ENCODE measurements at places on chromosomes 1 and 21.

GRCh38 chr1:202207292-202207691 lies 13.7 kb downstream of the LGR6 start:
- DNase-seq: no peak

DNA sequence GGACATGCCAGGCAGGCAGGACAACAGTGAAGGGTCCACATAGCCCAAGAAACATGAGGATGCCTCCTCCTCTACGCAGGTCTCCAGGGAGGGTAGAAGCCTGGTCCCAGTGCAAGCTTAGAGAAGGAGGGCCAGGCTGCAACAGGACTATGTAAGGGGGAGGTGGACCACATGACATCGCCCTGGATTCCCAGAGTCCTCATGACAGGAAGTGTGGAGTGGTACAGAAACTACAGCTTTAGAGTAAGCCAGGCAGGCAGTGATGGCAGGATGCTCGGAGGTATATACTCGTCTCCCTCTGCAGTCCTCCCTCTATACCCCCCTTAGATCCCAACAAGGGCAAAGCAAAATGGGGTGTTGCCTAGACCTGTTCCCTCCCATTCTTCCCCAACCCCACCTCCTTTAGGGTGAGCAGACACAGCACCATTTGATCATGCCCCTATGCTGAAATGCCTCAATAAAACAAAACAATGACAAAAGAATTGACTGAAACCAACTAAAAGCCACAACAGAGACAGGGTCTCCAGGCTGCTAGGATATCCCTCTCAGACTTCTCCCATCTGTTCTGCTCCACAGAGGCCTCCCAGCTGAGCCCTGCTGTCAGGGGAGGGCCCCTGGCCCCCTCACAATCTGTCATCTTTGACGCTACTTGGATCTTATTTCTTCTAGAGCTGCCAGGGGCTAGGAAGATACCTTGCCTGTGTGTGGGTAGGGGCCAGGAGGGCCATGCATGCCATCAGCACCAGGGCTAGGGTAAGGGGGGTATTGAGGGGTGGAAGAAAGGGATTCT lies 13.1 kb downstream of the FAM78B start:
- DNase-seq: no peak

- DNase-seq: no peak
These were observed 4.3 kb downstream of the GAS5 start for GRCh38 chr1:173863224-173864161.

DNA sequence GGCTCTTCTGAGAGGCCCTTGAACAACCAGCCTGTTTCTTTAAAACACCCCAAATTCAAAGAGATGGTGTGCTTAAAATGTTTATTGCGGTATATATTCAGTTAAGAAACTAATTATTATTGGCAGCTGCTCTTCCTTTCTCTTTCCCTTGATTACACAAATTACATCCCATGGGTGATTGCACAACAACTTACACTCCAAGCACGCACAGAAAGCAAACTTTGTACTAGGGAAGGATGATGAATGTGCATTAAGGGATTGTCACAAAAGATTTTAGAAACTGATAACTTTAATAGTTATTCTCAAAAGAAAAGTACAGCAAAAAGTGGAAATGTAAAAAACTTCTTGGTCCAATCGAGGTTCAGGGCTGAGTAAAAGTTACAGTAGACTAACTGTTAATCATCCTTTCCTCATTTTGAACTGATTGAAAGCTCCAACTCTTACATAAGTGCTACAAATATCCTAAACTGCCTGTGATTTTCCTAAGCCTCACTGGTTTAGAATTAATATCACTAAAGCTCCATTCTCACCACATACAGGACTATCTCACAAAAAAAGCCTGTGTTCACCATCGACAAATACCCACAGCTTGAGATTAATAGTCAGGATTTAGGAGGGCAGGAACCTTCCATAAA lies 153.4 kb downstream of the TTLL7 start:
- no peak for DNase-seq

- no peak for DNase-seq
These were observed 112.5 kb upstream of the KCNK2 start for GRCh38 chr1:214970016-214970415.

DNA sequence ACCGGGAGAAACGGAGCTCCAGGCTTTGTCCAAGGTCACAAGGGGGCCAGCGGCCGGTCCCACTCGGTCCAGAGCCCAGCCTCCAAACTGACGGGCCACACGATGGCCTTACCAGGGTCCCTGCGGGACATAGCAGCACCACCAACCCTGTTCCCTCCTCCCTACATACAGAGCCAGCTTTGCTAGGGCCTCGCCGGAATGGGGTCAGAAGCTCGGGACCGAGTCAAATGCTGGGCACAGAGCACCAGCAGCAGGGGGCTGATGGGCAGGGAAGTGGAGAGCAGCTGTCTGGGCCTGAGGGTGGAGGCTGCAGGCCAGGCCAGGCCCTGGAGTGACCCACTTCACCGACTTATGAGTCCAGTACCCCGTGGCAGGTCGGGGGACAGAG lies 14.9 kb upstream of the TTC39A start:
- no peak for DNase-seq

DNA sequence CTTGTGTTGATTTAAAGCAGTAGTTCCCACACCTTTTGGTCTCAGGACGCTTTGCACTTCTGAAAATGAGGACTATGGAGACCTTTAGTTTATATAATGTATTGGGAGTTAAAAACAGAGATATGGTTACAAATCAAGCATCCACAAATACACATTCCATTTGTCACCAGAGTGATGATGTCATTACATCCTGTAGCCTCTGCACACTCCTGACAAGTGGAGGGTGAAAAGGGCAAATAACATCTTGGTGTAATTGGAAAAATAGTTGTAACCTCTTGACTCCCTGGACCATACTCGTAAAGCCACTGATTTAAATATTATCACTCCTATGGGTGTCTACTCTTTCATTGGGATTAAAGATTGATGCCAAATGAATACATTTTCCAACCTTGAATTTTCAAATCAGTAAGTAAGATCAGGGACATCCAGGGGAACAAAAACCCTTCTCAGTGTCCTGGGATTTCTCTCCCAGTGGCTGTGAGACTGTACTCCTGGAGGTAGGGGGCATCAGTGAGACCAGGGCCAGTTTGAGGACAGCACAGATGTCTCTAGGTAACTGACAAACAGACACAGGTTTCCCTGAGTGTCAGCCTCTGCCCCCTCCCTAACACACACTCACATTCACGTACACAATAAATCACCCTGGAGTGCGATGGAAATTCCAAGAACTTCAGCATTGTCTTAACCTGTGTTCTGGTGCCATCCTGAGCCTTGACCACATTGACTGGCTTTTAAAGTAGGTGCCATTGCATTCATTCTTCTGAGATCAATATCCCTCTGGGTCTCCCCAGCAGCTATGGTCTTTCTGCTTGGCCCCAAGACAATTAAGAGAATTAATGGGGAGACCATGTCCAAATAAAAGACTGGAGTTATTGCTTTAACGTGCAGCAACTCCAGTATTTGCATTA lies 63.0 kb downstream of the NR5A2 start:
- DNase-seq: no peak

GRCh38 chr21:34971656-34972055 lies 77.4 kb downstream of the RUNX1 start:
- no peak for DNase-seq

GRCh38 chr1:82452096-82452495 lies 651.4 kb downstream of the ADGRL2 start:
- no peak for DNase-seq

DNA sequence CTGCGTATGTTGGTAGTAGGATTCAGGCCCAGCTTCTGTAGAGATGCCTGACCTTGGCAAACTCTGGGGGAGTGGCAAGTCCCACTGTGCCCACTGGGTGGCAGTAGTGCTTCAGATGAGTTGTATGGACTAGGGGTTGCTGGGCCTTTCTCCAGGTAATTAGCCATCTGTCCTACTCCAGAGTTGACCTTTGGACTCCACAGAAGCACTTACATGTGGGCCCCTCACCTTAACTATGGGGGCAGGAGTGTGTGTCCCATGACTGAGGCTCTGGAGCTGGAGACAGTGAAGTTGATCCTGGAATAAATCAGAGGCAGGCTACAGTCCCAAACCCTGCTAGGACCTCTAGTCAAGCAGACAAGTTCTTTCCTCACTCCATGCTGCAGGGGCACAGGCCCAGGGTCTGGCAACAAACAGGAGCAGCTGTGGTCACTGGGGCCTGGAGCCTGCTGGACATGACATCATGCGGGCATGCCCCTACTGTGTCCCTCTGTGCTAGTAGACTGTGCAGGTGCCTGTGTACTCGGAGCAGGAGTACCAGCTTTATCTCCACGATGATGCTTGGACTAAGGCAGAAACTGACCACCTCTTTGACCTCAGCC lies 4.6 kb downstream of the DMAP1 start:
- peak; percentile 15 for DNase-seq

Measured in epithelial cell of proximal tubule (primary cell).